ENCODE measurements at places on chromosomes 4 and X.

GRCh38 chrX:147476008-147476407 lies 435.7 kb upstream of the FMR1 start:
- DNase-seq, result no peak

GRCh38 chrX:11401966-11402365 lies 108.8 kb downstream of the AMELX start:
- DNase-seq, result no peak

DNA sequence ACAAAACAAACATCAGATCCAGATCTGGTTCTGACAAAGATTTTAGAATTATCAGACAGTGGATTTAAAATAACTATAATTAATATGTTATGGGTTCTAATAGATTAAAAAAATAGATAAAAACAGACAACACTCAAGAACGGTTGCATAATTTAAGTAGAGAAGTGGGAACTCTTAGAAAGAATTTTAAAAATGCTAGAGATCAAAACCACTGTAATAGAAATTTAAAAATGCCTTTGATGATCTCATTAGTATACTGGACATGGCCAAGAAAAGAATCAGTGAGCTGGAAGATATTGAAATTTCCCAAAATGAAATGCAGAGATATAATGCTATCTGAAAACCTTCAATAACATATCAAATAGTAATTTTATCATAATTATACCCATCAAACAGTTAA lies 28.3 kb upstream of the DYNLT3 start:
- no peak for DNase-seq

DNA sequence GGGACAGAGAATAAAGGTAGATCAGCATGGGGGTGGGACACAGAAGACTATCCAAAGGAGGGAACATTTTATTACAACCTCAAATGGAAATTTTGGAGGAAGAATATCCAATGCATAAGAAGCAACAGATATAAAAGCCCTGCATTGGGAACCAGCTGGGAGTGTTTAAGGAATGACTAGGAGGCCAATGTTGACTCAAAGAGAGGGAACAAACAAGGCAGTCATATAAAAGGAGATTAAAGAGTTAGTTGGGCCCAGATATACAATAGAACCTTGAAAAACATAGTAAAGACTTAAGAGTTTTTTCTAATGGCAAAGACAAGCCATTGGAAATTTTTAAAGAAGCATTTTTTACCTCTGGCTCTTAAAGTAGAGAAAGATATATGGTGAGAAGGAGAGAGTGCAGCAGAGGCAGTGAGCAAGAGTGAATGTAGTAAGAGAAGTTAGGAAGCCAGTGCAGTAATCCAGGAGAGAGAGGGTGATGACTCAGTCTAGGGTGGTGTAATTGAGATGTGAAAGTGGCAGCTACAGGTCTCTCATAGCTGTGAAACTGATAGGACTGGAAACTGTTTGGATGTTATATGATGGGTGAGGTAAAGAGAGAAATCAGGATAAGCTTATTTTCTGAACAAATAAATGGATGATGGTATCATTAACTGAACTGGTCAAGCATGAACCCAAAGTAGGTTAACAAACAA lies 182.2 kb upstream of the ATOH1 start:
- DNase-seq, result peak; percentile 53

GRCh38 chrX:134024686-134025377 lies 39.4 kb upstream of the GPC3 start:
- DNase-seq, result no peak

- no peak for DNase-seq
Measured at GRCh38 chrX:16136080-16136479, 12.7 kb downstream of the GRPR start.

GRCh38 chrX:39550795-39551361 lies 546.9 kb downstream of the BCOR start:
- no peak for DNase-seq

DNA sequence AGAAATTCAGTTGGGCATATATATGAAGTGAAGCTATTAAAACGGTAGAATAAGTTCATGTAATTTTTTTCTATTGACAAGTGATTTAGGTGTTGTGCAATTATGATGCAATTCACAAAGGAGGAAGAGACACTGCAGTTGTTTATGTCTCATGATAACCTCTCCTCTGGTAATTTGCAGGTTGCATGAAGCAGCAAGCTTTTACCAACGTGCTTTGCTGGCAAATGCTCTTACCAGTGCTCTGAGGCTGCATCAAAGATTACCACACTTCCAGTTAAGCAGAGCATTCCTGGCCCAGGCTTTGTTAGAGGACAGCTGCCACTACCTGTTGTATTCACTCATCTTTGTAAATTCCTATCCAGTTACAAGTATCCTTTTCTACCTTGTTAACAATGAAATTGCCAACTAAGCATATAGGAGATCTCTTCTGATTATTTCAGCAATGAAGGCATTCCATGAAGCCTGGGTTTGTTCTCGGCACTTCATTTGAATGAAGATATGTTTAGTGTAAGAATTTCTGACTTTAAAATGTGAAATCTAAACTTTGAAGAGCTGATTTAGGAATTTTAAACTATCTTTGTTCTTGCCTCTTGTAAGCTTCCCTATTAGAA lies 3.9 kb downstream of the TMEM33 start:
- DNase-seq, result peak; percentile 54

GRCh38 chrX:56975611-56976010 lies 19.7 kb downstream of the SPIN3 start:
- no peak for DNase-seq

DNA sequence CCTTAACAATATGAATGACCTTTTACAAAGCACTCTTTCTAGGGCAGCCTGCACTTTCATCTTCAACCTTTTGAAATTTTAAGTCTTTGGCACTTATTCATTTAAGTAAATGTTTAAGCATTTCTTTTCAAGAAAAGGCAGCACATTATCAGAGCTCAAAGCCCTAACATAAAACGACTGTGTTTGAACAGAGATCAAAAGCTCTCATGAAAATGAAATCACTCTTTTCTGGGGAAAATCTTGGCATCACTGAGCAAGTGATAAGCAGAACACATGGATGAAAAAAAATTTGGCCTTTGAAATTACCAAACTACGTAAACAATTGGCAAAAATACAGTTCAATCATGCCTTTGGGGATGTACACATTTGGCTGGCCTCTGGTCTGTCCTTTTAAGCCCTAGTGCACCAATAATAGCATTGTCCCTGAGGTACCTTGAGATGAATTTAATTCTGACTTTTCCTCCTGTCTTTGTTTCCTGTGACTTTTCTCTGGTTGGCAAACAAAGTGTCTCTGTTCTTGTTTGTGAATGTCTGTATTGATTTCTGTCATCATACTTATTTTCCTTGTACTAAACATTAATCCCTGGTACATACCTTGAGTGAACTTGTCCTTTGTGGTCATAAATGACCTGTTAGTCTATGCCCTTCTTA lies 12.9 kb upstream of the ODAM start:
- DNase-seq, result no peak

DNA sequence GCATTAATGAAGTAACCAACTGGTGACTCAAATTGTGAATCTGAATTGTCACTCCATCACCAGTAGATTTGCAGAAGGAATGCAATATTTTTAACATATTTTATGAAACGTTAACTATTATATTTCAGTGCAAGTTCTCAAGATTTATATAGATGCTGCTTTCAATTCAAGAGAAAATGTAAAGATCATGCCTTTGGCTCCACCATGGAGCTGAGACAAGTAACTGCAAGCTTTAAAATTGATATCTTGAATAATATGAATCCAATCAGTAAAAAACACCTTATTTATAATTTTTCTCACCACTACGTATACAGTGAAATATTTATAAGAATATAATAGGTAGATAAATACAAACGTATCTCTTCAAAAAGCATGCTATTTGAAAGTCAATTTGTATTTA lies 27.8 kb upstream of the GALNTL6 start:
- no peak for DNase-seq

- DNase-seq, result no peak
Measured at GRCh38 chrX:21047034-21047455, 327.2 kb upstream of the CNKSR2 start.

- DNase-seq, result no peak
Measured at GRCh38 chrX:41889317-41890025, 33.9 kb downstream of the CASK start.

Measured in NCI-H226 (cell line).